AG20443 (cell line): ENCODE measurements at places on chromosomes 1 and 21.
A peak's percentile ranks its signal among the peaks of the same experiment; 100 is the strongest.

DNA sequence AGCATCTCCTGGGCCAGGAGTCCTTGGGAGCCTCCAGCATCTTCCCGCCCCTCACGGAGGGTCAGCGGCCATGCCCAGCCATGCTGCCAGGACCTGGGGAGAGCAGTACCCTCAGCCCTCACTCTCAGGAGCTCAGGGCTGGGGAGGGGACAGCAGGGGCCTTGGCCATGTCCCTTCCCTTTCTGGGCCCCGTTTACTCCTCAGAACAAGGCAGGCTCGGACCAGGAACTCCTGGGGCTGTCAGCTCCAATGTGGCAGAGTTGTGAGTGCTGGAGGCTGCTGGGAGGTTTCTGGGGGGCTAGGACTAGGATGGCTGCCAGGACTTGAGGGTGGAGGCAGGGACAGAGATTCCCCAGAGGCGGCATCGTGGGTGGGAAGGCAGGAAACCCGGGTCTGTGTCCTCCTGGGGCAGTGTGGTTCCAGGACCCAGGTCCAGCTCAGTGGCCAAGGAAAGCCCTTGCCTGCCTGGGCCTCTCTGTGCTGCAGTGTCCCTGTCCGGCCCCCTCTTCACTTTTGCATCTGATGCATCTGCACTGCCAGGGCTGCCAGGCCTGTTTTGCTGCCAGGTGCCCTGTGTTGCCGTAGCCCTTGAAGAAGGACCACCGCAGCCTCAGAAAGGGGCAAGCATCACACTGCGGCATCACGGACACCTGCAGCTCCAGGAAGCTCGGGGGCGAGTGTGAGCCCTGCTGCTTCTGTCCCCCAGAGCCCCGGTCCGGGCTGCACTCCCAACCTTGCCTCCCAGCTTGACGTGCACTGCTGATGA lies 223.9 kb downstream of the CAMTA1 start:
- no peak for DNase-seq

GRCh38 chr1:92536980-92537884 lies 50.5 kb upstream of the GFI1 start:
- peak; percentile 17 for DNase-seq

- DNase-seq = no peak
Observed at GRCh38 chr1:119893827-119894700, 2.3 kb downstream of the ADAM30 start.

GRCh38 chr1:36635284-36635683 lies 152.6 kb upstream of the CSF3R start:
- no peak for DNase-seq

GRCh38 chr1:17068789-17069188 lies 15.0 kb upstream of the SDHB start:
- DNase-seq = no peak

- peak; percentile 16 for DNase-seq
Observed at GRCh38 chr1:92186081-92186480, 31.6 kb upstream of the C1orf146 start.
